ENCODE measurements at places on chromosomes 5 and 9.

DNA sequence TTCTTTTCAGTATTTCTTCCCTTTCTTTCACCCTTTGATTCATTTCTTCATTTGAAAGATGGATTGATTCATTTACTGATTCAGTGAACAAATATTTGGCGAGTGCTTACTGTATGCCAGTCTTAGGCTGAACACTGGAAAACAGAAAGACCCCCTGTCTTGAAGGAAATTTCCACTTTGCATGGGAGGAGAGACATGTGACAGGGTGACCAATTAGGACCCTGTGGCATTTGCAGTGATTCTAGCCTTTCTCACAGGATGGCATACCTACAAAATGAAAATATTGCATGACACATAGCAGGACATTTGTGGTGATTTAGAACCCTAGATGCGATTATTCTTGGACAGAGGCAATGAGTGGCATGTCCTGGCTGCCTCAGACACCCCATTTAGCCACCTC, 407.2 kb upstream of the SGCD start:
- DNase-seq, result no peak

- no peak for DNase-seq
These were observed 4.4 kb downstream of the IL31RA start for GRCh38 chr5:55855509-55855908.

GRCh38 chr9:37953775-37954437, 50.0 kb upstream of the SLC25A51 start:
- no peak for DNase-seq

GRCh38 chr5:44446399-44446798, 57.2 kb upstream of the FGF10 start:
- DNase-seq, result no peak

- no peak for DNase-seq
These were observed 218.4 kb downstream of the ANXA1 start for GRCh38 chr9:73370053-73370452.

DNA sequence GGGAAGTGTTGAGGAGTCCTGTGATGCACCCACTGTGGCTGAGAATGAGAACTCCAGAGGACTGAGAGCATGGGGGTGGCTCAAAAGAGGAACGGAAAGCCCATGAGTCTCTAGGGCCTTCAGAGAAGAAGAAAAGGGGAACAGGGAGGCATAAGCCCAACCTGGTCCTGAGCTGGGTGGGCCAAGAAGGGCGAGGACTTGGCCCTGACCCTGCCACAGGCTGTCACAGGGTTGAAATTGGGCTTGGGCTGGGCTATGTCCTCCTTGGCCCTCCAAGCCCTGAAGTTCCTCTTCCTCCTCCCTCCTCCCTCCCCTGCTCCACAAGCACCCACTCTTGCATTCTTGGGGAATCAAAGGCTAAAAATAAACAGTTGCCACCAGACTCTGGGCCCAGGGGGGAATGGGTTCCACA, 49.3 kb upstream of the PPARGC1B start:
- DNase-seq, result no peak

DNA sequence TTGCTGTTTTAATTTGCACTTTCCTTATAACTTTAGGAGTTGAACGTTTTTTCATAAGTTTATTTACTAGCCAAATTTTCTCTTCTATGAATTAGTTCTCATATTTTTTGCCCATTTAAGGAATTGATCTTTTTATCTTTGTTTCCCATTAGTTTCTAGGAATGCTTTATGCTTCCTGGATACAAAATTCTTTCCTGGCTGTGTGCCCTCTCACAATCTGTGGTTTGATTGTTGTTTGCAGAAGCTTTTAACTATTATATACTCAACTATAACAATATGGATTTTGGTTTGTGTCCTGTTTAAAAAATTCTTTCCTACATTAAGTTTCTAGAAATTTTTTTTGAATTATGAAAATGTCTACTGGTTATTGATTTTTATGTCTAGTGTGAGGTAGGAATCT, 206.3 kb downstream of the CSNK1G3 start:
- DNase-seq, result no peak

- no peak for DNase-seq
These were observed 101.6 kb upstream of the DPYSL3 start for GRCh38 chr5:147611483-147611882.

DNA sequence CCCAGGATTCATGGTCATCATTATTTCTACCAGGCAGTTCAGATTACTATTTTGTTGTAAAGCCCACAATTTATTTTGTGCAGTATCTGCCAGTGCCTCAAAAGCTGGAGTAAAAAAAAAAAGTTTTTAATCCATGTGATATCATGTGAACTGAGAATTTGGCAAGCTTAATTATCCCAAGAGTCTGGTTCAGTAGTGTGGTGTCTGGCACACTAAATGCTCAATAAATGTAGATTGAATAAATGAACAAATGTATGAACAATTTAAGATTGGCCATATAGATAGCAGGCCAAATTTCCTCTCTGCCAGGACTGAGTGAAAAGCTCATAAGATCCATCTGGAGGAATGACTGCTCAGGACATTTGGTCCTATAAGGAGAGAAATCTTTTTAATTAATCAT, 533.0 kb downstream of the TLE1 start:
- no peak for DNase-seq

DNA sequence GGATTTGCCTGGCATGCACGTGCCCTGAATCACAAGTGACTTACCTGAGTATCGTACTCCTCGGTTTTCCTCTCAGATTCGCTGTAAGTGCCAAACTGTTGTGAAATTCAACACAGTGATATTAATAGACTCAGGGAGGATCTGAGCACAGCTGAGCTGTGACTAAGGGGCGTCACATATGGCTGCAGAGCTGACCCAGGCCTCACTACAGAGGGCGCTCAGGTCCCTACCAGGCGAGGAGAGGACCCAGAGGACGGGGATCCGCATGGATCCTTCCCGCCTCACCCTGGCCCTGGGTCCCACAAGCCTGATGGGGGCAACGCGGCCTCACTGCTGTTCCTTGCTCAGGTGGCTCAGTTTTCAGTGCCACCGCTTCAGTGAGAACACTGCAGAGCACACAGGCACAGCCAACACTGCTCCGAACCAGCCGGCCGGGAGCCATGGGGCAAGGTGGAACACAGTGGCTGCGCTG, 20.1 kb downstream of the CLPTM1L start:
- DNase-seq, result no peak

- no peak for DNase-seq
These were observed 569.5 kb upstream of the WWC1 start for GRCh38 chr5:167721926-167722440.

DNA sequence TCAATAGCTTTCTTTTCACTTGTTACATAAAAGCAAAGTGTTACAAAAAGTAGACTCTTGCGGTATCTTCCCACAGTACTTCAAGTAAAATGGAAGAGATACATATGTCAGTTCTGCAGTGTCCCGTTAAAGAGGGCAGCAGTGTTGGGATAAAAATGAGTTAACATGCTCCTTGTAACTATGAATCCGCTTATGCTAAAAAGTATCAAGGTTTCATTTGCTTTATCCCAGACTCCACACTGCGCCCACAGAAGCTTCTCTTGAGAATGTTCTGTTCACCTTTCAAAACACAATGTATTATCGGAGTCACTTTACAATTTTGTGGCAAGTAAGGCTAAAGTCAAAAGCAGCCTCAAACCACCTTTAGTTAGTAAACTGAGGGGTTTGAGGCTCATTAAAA, 790 bp downstream of the PTAR1 start:
- DNase-seq, result no peak

DNA sequence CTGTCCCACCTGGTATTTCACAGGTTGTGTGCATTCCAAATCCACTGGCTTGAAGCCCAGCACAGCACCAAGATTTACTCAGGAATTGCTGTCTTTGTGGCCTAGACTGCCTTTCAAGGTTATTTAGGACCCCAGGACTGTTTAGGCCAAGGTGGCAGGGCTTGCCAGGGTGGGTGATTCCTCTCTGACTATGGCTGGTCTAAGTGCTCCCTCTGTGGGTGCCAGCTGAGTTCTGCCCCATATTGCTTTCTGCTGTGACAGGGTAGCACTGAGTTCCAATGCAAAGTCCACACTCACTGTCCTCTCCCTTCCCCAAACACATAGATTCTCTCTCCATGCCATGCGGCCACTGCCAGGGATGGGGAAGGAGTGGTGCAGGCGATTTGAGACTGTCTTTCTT, 318.2 kb downstream of the EFNA5 start:
- DNase-seq, result no peak

DNA sequence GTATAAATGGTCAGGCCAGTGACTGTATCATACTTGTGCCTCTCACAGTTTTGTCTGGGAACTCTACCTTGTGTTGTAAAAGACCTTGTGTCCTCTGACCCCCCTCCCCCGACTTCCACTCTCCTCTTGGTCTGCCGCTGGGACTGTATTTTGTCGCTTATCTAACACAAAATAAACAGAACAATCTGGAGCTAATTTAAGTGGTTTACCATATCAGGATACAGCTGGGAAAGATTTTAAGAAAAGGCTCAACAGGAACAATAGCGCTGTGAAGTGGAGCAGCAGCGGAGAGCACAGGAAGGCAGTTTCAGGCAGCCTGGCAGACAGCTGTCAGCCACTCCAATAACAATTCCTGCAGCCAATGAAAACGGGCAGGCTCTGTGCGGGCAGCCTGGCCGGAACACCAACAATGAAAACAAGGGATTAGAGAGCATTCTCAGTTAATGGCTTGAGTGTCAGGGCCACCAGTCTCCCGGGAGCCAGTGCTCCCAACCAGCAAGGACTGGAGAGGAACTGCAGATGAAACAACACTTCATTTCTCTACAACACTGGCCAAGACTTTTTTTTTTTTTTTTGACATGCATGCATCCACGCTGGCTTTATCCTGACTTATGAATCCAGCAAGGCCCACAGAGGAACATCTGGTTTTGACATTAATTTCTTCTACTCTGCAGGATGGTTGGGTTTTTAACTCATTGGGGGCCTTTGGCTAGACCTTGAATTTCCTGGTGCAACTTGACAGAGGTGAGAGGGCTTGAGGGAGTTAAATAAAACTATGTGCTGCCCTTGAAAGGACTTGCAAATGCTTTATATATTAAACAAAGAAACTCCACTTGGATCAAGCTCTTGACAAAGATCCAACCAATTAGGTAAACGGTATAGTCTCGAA, 76.7 kb downstream of the ARSB start:
- DNase-seq, result no peak

GRCh38 chr9:106450549-106450948, 412.4 kb upstream of the ZNF462 start:
- no peak for DNase-seq

DNA sequence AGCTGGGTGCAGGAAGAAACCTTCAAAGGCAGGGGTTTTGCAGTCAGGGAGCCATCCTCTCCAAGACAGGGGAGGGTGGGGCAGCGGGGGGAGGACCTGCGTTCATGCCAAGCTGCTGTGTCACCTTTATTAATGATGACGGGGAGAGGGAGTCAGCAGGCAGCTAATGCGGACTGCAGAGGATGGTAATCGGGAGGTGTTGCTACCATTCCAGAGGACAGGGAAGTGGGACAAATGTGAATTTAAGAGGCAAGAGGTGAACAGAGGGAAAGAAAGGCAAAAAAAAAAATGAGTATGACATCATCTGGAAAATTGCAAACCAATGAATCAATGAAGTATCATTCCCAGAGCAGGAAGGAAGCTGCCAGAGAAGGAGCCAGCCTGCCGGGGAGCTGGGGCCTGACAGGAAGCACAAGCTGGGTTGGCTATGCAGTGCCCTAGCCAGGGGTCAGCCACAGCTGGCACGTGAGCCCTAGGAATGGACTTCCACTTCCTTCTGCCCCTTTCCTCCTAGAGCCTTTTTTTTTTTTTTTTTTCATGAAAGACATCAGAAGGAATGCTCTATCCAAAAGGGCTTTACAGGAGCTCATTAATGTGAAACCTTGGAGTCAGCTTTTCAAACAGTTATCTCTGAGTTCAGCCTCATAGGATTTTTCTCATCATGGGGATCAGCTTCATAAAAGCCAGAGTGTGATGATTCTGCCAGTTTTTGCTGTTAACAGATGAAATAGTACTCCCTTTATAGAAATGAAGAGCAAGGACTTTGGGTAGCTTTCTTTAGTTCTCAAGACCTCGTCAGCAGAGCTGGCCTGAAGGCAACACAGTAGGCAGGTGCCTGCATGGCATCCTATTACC, 9.2 kb downstream of the INSYN2B start:
- no peak for DNase-seq

- DNase-seq, result no peak
These were observed 613.6 kb upstream of the SEMA6A start for GRCh38 chr5:117188211-117188610.

- DNase-seq, result no peak
These were observed 119.9 kb downstream of the C9orf152 start for GRCh38 chr9:110088099-110088498.

- DNase-seq, result no peak
These were observed 16.2 kb upstream of the DIRAS2 start for GRCh38 chr9:90658783-90659182.

- DNase-seq, result no peak
These were observed 136.5 kb upstream of the RAI14 start for GRCh38 chr5:34519489-34520220.

GRCh38 chr9:25427290-25427689, 251.0 kb downstream of the TUSC1 start:
- no peak for DNase-seq

Data from activated T-cell treated with anti-CD3 and anti-CD28 coated beads for 1 hour (primary cell).